Femur (tissue), 1 donor: ENCODE measurements at places on chromosomes 3 and 15.

GRCh38 chr3:8341821-8342247 is 159.8 kb upstream of the LMCD1 start:
- DNase-seq: no peak

- DNase-seq: no peak
Observed at GRCh38 chr3:149701206-149701976, 43.6 kb upstream of the WWTR1 start.

DNA sequence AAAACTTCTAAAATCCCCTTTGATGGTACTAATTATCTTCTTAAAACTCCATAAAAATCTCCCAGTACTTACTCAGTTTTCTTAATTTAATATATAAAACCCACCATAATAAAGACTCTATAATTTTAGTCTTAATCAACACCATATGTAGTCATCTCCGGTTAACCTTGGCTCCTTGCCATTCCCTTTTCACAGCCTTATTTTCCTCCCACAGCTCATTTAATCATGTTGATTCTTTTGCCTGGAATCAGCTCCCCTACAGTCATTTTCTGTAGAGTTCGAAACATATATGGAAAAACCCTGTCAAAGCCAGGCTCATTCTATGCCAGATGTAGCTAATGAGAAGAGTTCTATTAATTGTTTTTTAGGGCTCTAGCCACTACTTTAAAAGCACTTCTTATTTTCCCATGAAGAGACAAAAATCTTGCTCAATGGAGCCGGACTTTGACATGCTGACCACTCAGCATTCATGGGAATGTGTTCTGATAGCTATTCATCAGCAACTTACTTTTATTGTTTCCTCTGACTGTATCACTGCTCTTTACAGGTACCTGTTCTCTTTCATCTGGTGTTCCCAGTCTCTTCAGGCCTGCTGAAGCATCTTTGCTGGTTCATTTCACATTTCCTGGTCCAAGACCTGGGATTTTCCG is 573.4 kb downstream of the NAALADL2 start:
- DNase-seq: no peak

GRCh38 chr15:75631935-75632334 is 6.4 kb upstream of the SNUPN start:
- DNase-seq: no peak

DNA sequence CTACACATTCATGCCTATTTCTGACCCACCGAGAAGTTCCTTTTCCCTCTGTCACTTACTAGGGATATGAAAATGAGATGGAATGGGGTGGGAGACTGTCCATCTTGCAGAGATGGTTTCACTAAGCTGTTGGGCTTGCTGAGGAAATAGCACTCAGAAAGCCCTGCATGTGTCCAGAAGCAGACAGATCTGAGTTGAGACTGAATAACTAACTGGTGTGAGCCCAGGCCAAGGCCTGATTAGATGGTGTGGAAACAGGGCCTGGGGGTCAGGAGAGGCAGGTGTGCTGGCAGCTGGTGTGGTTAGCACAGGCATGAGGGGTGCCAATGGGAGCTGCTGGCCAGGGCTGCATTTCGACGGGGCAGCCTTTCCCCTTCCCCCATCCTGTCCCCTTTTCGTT is 72.1 kb downstream of the CLSTN2 start:
- DNase-seq: no peak

DNA sequence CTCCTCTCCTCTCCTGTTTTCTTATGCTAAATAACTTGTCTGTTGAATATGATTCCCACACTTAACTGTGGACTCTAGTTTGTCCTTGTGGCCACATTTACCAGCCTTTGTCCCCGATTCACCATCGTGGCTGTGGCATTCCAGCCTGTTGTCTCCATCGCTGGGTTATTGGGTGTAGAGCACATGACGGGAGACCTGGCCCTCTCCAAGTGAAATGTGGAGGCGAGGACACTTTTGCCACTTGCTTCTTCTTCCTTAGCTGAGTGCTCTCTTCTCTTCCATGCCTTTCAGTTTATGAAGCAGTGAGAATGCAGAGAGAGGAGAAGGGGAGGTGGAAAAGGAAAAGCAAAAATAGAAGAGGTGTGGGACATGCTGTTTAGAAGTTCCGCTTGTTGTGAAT is 61.5 kb upstream of the SAMMSON start:
- no peak for DNase-seq

GRCh38 chr3:14898929-14899328 is 48.5 kb upstream of the NR2C2 start:
- DNase-seq: no peak

GRCh38 chr3:46471371-46471914 is 6.7 kb upstream of the LTF start:
- no peak for DNase-seq

- DNase-seq: no peak
Observed at GRCh38 chr3:62255758-62256157, 117.6 kb downstream of the FEZF2 start.

DNA sequence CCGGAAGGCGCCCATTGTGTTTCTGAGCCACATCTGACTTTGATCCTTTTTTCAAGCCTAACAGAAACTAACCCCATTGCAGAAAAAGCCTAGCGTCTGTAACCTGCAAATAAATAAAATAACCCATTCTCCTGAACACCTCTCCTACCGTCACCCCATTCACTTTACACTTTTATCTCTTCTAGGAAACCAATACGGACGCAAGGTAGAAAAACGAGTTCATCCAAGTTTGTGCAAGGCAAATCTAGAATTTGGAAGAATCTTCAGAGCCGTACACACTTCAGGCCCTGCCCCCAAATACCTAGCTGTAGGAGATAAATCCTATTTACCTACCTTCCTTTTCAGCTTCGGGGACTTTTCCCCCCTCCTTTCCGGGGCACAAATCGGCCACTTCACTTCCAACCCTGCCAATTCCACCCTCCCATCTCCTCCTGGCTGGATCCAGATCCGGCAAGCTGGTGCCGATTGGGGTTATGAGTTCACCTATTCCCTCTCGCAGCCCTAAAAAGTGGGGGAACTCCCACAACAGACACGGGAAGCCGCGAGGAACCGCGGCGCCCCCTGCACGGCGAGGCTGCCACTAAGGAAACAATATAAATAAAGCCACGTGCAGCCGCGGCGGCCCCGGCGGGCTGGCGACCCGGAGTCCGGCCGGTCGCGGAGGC is 987 bp downstream of the PRTG start:
- peak; percentile 36 for DNase-seq

DNA sequence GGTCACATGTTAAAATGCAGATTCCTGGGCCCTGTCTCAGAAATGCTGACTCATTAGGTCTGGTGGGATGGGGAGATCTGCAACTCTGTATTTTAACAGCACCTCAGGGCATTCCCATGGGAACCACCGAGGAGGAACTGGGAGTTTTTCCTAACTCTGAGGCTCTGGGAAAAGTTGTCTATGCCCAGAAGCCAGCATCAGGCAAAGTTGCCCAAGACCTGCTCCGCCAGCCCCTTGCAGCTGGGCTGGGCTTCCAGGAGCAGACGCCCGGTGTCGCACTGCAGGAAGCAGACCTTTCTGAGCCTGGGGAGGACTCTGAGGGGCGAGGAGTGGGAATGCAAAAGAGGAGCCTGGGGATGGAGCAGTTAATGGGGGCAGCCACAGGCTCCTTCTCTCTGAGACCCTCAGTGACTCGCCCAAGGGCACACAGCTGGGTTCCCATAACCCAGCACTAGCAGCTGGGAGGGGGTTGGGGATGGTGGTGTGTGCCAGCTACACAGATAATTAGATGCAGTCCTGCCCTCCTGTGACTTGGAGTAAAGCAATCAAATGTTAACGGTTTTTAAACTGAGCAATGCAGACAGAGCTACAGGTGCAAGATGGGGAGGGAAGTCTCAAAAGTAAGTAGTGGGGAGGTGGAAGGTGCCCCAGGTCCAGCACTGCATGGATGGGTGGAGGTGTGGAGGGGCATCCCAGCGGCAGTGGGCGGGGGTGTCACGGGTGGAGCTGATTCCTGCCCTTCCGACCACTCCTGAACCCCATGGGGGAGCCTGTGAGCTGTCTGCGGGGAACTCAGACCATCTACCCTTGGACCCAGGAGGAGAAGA is 100.4 kb downstream of the LSM3 start:
- no peak for DNase-seq

DNA sequence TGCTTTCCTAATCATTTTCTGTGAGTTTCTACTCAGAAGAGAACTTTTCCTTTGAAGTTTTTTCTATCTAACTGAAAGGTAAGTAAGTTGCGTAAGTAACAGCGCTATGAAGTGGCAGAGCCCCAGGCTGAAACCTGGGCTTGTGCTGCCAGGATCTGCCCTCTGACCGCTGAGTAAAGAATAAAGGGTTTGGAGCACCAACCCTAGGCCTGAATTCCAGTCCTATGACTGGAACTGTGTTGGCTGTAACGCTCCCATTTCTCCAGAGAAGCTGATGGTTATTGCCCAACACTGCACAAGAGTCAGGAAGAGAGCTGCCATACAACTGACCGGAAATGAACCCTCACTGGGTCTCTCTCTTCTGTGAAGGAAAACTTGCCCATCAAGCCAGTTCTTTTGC is 87.0 kb downstream of the FOXB1 start:
- no peak for DNase-seq

GRCh38 chr15:32942401-32942841 is 224.6 kb downstream of the GREM1 start:
- peak; percentile 51 for DNase-seq

DNA sequence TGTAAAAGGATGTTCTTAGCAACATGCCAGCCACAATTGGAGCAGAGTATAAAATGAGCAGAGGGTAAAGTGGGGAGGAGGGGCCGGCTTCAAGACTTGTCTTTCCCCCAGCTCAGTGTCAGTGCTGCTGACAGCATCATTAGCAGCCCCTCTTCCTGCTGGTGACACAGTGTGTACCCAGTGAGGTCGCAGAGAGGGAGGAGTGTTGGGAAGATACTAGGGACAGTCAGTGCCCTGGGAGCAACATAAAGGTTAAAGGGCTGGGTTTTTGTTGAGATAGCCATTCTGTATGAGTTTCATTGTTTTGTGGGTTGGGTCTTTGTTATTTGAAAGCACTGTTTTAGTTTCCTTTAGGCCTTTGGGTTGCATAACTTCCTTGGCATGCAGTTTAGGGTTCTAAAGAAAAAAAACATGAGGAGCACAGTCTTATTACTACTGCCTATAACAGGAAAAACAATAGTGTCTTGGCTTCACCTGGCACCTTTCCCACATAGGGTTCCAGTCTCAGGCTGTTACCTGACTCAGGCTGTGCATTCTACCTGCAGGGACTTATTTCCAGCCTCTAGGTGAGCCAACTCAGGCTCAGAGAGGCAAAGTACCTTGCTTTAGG is 94.1 kb upstream of the SKOR1 start:
- DNase-seq: no peak

GRCh38 chr15:58066042-58066867 is 744 bp upstream of the ALDH1A2 start:
- DNase-seq: peak; percentile 73

GRCh38 chr15:33136353-33136752 is 58.2 kb downstream of the FMN1 start:
- no peak for DNase-seq

- no peak for DNase-seq
Observed at GRCh38 chr15:60899322-60899966, 329.7 kb downstream of the RORA start.

- DNase-seq: no peak
Observed at GRCh38 chr3:13767030-13767429, 112.8 kb downstream of the WNT7A start.

DNA sequence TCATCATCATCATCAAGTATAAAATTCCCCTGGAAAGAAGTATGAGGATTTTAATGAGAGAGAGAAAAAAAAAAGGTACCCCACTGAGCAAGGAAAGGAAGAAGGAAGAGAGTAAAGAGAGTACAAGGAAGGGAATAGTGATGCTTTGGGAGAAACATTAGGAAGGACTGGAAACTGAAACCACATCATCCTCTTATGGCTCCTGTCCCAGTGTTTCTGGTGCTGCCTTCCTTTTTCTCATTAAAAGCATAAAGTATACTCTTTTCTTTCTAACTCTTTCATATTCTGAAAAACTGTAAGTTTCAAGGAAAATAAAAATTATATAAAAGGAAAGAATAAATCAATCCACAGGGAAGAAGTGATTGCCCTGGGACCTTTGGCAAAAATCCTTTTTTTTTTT is 616.4 kb upstream of the CBLB start:
- DNase-seq: no peak

GRCh38 chr15:69096196-69096595 is 64.2 kb upstream of the GLCE start:
- peak; percentile 81 for DNase-seq

GRCh38 chr3:156488767-156489166 is 66.2 kb downstream of the SSR3 start:
- no peak for DNase-seq

DNA sequence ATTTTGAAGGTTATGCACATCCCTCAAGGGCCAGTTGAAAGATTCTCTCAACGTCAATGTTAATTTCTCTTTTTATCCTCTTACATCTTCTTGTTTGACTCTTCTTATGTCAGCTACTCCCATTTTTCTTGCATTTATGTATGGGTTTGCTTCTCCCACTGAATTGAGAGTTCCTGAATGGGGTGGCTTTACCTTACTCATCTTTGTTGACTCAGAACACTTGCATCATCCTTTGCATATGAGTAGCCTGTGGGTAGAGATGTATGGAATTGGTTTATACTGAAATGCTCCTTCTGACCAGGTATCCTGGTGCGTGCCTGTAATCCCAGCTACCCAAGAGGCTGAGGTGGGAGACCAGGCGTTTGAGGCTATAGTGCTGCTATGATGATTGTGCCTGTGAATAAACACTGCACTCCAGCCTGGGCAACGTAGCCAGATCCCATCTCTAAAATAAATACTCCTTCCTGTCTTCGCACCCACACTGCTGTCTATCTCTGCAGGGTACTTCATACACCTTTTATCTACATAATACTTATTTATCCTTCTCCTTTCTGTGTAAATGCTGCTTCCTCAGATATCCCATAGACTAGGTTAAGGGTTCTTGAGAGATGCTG is 123.6 kb upstream of the DPH6 start:
- DNase-seq: no peak

- no peak for DNase-seq
Observed at GRCh38 chr3:6281662-6282061, 579.3 kb upstream of the GRM7 start.

DNA sequence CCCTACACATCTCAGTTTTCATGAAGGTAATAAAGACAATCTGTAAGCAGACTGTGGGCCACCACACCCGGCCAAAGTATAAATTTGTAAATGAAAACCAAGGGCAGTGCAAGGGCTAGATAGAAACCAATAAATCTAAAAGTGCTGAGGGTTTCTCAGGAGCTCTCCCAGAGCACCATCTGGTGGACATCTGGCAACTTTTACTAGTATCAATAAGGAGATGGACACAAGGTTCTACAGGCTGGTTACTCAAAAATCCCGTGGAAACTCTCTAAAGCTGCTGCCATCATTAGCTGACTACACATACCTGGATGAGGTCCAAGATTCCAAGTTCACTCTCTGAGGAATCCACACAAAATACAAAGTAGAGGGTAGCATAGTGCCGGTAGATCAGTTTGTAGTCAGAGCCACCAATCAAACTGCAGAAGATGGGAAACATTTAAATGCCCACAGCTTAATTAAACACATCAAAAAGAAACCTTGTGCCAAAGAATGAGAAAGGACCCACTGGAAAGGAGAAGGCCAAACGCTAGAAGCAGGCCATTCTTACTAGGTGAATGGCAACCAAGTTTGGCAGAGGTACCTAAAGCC is 5.5 kb downstream of the AP3S2 start:
- DNase-seq: no peak

GRCh38 chr15:81356252-81356651 is 17.8 kb downstream of the TMC3 start:
- no peak for DNase-seq
